Natural killer cell (primary cell): ENCODE measurements at places on chromosomes 3 and 15.

DNA sequence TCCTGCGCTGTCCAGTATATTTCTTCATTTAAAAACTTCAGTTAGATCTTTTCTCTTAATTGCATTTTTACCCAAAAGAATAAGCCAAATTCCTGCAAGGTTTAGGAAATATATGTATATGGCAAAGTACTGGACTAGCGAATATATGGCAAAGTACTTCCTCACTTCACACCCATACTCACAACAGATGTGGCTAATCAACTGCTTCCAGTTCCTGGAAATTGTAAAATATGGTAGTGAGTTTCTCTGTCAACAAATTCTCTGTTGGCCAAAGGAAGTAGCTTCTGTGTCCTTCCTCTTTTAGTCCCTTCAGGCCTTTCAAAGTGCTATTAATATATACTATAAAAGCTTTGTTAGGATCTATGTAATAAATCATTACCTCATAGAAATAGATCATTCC is 22.0 kb downstream of the GPR15 start:
- H3K27me3 ChIP-seq, result no peaks in the 10 kb centered on the region
- no peak for DNase-seq
- no peak overlapping the region for H3K4me3 ChIP-seq

GRCh38 chr3:42796332-42796885 is 7.9 kb downstream of the HIGD1A start:
- H3K4me1 ChIP-seq, result no peaks in the 10 kb centered on the region
- H3K4me3 ChIP-seq, result no peak overlapping the region
- no peak overlapping the region for H3K27ac ChIP-seq
- H3K36me3 ChIP-seq, result peaks cover 12% of the 10 kb centered on the region
- H3K27me3 ChIP-seq, result no peaks in the 10 kb centered on the region
- no peak for DNase-seq

DNA sequence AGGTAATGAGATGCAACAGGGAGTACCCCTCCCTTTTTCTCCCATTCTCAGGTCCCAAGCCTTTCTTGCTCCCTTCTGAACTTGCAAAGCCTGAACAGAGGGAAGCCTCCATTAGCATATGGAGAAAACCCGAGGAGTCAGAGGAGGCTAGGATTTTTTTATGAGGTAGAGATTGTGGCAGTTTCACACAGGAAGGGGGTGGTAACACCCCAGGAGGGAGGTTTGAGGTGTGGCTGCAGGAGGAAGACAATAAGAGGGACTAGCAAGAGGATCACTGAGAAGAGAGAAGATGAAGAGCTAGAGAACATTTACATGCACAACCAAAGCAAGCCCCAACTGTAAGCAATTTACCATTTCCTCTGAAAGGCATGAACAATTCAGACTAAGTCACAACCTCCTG is 322.7 kb downstream of the SV2B start:
- DNase-seq, result peak; percentile 48
- peaks cover 23% of the 10 kb centered on the region for H3K4me1 ChIP-seq
- H3K27me3 ChIP-seq, result no peaks in the 10 kb centered on the region
- no peak overlapping the region for H3K27ac ChIP-seq
- no peaks in the 10 kb centered on the region for H3K36me3 ChIP-seq

- no peak for DNase-seq
- H3K27me3 ChIP-seq, result no peaks in the 10 kb centered on the region
- no peak overlapping the region for H3K4me3 ChIP-seq
- H3K27ac ChIP-seq, result no peak overlapping the region
Observed at GRCh38 chr15:98043160-98044014, 82.9 kb downstream of the ARRDC4 start.

DNA sequence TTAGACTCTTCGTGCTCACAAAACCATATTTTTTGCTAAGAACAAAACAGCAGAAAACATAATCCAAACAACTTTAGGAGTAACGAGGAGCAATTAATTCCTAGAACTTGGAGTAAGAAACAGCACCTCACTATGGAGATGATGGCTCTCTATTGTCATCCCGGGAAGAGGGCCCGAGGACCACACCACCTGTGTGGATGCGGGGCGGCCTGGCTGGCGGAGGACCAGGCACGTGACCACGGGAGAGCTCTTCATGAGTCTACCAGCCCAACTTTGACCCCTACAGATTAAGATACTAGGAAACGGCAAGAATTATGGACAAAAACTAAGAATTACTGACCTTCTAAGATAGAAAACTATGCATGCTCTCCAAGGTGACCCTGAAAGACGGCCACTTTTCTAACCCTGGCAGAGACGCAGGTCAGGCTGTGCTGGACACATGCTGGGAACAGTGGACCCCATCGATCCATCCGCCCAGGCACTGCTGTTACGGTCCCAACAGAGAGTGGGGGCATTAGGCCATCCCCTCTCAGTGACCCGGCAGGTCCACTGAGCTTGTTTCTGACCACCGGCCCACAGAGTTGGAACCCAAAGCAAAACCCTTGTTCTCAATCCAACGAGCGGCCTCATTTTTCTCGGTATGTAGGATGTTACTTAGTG is 13.1 kb upstream of the OCA2 start:
- peaks cover 19% of the 10 kb centered on the region for H3K4me1 ChIP-seq
- H3K27ac ChIP-seq, result no peak overlapping the region
- peaks cover 41% of the 10 kb centered on the region for H3K36me3 ChIP-seq
- DNase-seq, result no peak
- H3K27me3 ChIP-seq, result no peaks in the 10 kb centered on the region

DNA sequence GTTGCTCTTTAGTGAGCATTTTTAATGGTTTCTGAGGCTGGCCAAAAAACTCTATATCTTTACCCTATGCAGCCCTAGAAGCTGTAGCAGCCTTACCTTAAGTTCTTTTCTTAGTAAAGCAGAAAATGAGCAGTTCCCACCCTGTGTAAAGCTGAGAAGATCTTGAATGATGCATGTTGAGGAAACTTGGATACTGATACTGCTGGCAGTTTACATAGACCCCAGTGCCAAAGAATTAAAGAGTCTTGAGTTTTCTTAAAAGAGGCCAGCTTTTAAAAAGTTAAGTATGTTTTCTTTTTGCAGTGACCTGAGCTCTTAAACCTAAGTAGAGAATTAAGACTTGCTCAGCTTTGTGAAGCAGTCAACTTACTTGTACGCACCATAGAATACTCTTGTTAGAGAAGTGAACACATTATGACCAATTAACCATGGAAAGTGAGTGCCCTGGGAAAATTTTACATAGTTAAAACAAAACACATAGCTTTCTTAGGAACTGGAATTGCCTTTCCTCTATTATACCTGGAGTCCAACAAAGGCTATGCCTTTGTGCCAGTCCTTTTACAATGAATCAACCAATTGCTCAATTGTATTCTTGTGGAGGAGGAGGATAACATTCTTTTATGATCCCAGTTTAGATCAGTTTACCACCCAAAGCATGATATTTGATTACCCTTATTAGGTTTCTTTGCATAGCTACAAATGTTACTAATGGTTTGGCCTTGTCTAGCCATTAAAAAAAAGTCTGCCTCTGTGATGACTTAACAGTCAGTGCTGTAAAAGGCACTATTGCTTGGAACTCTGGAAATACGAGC is 28.4 kb downstream of the PLS1 start:
- DNase-seq, result no peak
- H3K27me3 ChIP-seq, result no peaks in the 10 kb centered on the region
- H3K27ac ChIP-seq, result no peak overlapping the region

DNA sequence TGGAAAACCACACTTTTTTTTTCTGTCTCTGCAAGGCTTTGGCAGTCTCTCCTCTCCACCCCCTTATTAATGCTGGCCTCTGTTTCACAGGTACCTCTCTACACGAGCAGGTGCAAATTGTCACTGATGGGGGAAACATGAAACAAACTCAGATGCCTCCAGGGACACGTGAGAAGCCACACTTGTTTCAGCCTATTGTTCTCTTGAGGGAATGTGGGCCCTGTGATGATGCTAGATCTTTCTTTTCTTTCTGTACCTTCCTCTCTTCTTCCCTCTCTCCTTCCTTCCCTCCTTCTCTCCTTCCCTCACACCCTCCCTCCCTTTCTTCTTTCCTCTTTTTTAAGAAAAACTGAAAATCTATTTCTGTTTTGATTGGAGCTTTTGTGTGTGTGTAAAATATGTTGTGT is 5.7 kb upstream of the BLM start:
- H3K4me3 ChIP-seq, result no peak overlapping the region
- no peak for DNase-seq
- no peaks in the 10 kb centered on the region for H3K4me1 ChIP-seq
- no peak overlapping the region for H3K27ac ChIP-seq
- H3K36me3 ChIP-seq, result no peaks in the 10 kb centered on the region

- no peak overlapping the region for H3K4me3 ChIP-seq
- no peak for DNase-seq
- H3K4me1 ChIP-seq, result peaks cover 46% of the 10 kb centered on the region
Observed at GRCh38 chr15:101122266-101122665, 129.6 kb downstream of the CHSY1 start.

DNA sequence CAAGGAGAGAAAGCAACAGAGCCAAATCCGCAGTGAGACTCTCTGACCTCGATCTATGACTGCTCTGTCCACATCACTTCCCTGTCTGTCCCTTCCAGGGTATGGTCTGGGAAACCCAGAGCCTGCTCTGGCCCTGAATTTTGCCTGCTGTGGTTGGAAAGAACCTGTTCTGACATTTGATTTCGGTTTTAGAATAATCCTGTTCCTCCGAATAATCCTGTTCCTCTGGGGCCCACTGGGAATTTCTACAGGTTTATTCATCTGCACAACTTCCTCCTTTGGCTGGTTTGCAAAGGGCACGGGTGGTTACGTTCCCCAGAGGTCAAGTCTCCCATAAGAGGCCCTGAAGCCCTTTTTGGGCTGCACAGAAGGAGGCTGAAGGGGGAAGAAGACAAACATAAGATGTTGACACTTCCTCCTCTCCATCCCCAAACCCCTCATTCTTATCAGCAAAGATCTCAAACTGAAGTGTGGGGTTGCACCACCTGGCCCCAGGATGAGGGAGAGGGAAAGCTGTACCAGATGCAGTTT is 10.6 kb downstream of the LAMP3 start:
- no peaks in the 10 kb centered on the region for H3K4me1 ChIP-seq
- H3K27me3 ChIP-seq, result no peaks in the 10 kb centered on the region

DNA sequence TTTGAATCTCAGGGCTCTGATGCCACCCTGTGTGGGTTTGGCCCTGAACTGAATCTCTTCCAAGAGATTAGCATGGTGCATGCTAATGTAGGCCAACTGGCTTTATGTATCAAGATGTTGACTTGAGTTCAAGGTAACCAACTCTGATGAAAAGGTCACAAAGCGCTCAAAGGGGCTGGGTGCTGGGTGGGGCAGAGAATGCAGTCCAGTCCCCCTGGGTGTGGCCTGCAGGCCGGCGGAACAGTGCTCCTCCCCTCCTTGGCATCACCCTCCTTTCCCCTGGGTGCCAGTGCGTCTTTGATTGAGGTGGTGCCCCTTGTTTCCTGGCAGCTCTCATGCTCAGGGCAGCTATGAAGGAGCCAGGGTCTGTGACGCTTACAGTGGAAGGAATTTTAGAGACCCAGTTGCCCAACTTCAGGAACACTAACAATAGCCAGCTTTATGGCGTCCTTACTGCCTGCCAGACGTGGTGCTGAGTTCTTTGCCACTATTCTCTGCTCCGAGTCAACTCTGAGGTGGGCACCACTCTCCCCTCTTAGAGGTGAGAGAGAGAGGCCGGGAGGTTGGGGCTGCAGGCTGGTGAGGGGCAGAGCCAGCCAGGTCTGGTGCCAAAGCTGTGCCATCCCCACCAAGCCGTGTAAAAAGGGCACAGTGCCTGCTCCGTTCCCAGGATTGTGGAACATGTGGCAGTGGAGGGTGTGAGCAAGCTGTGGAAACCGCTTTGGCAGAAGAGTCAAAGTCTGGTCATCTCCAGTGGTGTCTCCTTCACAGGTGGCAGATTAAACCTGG is 9.8 kb downstream of the SYNM start:
- H3K27ac ChIP-seq, result no peak overlapping the region
- H3K36me3 ChIP-seq, result no peaks in the 10 kb centered on the region
- no peak overlapping the region for H3K4me3 ChIP-seq
- no peaks in the 10 kb centered on the region for H3K27me3 ChIP-seq

GRCh38 chr3:123971406-123971805 is 10.4 kb upstream of the CCDC14 start:
- H3K36me3 ChIP-seq, result no peaks in the 10 kb centered on the region
- no peaks in the 10 kb centered on the region for H3K4me1 ChIP-seq
- no peak overlapping the region for H3K4me3 ChIP-seq
- H3K27me3 ChIP-seq, result no peaks in the 10 kb centered on the region

DNA sequence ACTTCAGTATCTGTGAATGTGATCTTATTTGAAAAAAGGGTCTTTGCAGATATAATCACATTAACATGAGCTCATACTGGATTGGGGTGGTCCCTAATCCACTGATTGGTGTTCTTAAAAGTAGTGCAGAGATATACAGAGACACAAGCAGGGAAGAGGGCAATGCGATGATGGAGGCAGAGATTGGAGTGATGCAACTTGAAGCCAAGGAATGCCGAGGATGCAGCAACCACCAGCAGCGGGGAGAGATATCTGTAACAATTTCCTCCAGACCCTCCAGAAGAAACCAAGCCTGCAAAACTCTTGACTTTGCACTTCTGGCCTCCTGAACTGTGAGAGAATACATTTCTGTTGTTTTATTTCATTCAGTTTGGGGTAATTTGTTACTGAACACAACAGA is 171.0 kb upstream of the MBNL1 start:
- no peaks in the 10 kb centered on the region for H3K36me3 ChIP-seq
- no peaks in the 10 kb centered on the region for H3K27me3 ChIP-seq
- no peaks in the 10 kb centered on the region for H3K4me1 ChIP-seq
- H3K4me3 ChIP-seq, result no peak overlapping the region
- no peak overlapping the region for H3K27ac ChIP-seq

DNA sequence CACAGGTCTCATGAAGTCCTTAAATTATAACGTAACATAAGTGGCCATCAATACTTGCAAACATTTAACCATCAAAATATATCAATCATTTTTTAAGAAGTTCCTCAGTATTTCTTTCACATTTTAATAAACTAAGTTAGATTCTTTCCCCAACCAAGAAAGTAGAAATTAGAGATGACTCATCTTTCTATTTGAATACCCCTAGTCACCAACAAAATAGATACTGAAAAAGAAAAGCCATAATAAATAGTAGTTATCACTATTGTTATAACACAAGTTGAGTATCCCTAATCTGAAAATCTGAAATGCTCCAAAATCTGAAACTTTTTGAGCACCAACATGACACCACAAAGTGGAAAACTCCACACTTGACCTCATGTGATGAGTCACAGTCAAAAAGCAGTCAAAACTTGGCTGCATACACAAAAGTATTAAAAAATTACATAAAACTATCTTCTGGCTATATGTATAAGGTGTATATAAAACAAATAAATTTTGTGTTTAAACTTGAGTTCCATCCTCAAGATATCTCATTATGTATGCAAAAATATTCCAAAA is 3.7 kb downstream of the SHQ1 start:
- peaks cover 10% of the 10 kb centered on the region for H3K4me1 ChIP-seq
- no peak overlapping the region for H3K4me3 ChIP-seq
- H3K36me3 ChIP-seq, result peaks cover 24% of the 10 kb centered on the region
- no peaks in the 10 kb centered on the region for H3K27me3 ChIP-seq
- no peak overlapping the region for H3K27ac ChIP-seq

GRCh38 chr3:185549651-185550111 is 2.7 kb downstream of the LIPH start:
- H3K36me3 ChIP-seq, result no peaks in the 10 kb centered on the region
- no peak overlapping the region for H3K27ac ChIP-seq
- DNase-seq, result no peak
- no peak overlapping the region for H3K4me3 ChIP-seq
- H3K4me1 ChIP-seq, result no peaks in the 10 kb centered on the region
- H3K27me3 ChIP-seq, result no peaks in the 10 kb centered on the region

- H3K4me3 ChIP-seq, result no peak overlapping the region
- H3K4me1 ChIP-seq, result peaks cover 9% of the 10 kb centered on the region
- H3K36me3 ChIP-seq, result no peaks in the 10 kb centered on the region
- no peak overlapping the region for H3K27ac ChIP-seq
Observed at GRCh38 chr3:123449102-123449996, 459 bp upstream of the ADCY5 start.

GRCh38 chr3:17442332-17443049 is 299.9 kb downstream of the TBC1D5 start:
- H3K4me1 ChIP-seq, result no peaks in the 10 kb centered on the region
- DNase-seq, result no peak
- H3K36me3 ChIP-seq, result no peaks in the 10 kb centered on the region
- no peak overlapping the region for H3K4me3 ChIP-seq
- no peaks in the 10 kb centered on the region for H3K27me3 ChIP-seq
